ENCODE measurements at places on chromosomes 1 and 21. TPM values are rescaled to one million over a fixed set of nuclear protein-coding genes. Genes with fewer than 3 reads are reported as not detected.

- no peaks in the 10 kb centered on the region for H3K27me3 ChIP-seq
- peak overlapping the region; percentile 98 for H3K27ac ChIP-seq
- DNase-seq = no peak
- H3K4me1 ChIP-seq = peaks cover 18% of the 10 kb centered on the region
Measured at GRCh38 chr1:26890467-26890796, 349 bp upstream of the GPN2 start.

- H3K4me3 ChIP-seq = no peak overlapping the region
- no peak overlapping the region for H3K27ac ChIP-seq
- H3K36me3 ChIP-seq = peaks cover 35% of the 10 kb centered on the region
- H3K27me3 ChIP-seq = no peaks in the 10 kb centered on the region
- DNase-seq = no peak
Measured at GRCh38 chr1:6054596-6054995, 8.9 kb downstream of the KCNAB2 start.

DNA sequence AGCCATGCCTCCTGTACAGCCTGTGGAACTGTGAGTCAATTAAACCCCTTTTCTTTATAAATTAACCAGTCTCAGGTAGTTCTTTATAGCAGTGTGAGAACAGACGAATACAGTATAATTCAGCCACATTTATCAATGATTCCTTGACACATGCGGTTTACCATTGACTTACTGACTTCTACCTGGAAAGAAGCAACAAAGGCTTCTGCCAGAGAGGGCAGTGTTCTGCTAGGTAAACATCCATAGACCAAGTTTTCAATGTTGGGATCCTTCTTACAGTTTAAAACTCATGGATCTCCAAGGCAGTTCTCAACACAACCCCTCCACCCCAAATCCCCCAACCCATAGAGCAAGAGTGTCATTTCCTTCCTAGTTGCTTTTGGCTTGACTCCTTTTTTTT lies 150.6 kb downstream of the ZNF648 start:
- no peak overlapping the region for H3K4me3 ChIP-seq
- no peaks in the 10 kb centered on the region for H3K4me1 ChIP-seq
- H3K27ac ChIP-seq = no peak overlapping the region
- DNase-seq = no peak

DNA sequence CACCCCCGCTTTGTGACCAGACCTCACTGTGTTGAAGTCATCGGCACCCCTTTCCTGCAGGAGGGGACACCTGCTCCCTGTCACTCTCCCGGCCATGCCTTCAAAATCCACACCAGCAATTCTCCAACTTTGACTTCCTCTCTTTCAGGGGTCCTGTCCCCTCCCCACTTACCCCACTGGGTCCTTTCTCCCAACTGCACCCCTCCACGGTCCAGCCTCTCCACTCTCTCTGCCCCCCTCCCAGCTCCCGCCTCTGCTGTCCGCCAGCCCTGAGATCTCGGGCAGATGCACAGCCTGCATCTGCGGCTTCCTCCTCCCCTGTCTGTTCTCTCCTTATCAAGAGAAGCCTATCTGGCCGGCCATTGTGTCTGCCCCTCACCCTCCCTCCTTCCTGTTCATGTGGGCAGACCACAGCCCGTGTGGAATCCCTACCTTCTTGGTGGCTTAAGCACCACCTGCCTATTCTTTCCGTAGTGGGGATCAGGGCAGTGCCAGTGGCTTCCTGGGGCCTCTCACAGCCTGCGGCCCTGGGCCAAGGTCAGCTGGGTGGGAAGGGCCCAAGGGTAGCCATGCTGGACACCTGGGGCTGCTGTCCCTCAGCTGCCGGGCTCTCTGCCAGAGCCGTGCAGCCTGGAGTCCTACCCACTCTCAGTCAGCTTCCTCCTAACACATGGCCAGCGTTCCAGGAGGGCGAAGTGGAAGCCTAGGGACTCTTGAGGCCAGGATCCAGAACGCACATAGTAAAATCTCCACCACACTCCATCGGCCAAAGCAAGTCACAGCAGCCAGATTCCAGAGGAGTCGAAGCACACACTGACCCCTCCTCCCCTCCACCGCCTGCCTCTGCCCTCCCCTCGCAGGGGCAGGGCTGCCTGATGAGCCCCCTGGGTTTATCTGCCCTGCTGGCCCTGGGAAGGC lies 5.1 kb upstream of the HES4 start:
- H3K27ac ChIP-seq = peak overlapping the region; percentile 31
- peaks cover 19% of the 10 kb centered on the region for H3K4me1 ChIP-seq
- H3K27me3 ChIP-seq = peaks cover 13% of the 10 kb centered on the region
- H3K36me3 ChIP-seq = no peaks in the 10 kb centered on the region

GRCh38 chr1:32972814-32973428 lies 8.3 kb upstream of the RNF19B start:
- H3K27ac ChIP-seq = no peak overlapping the region
- H3K4me3 ChIP-seq = peak overlapping the region; percentile 69
- H3K36me3 ChIP-seq = no peaks in the 10 kb centered on the region
- H3K27me3 ChIP-seq = peaks cover 25% of the 10 kb centered on the region
- peaks cover 9% of the 10 kb centered on the region for H3K4me1 ChIP-seq
- DNase-seq = no peak

DNA sequence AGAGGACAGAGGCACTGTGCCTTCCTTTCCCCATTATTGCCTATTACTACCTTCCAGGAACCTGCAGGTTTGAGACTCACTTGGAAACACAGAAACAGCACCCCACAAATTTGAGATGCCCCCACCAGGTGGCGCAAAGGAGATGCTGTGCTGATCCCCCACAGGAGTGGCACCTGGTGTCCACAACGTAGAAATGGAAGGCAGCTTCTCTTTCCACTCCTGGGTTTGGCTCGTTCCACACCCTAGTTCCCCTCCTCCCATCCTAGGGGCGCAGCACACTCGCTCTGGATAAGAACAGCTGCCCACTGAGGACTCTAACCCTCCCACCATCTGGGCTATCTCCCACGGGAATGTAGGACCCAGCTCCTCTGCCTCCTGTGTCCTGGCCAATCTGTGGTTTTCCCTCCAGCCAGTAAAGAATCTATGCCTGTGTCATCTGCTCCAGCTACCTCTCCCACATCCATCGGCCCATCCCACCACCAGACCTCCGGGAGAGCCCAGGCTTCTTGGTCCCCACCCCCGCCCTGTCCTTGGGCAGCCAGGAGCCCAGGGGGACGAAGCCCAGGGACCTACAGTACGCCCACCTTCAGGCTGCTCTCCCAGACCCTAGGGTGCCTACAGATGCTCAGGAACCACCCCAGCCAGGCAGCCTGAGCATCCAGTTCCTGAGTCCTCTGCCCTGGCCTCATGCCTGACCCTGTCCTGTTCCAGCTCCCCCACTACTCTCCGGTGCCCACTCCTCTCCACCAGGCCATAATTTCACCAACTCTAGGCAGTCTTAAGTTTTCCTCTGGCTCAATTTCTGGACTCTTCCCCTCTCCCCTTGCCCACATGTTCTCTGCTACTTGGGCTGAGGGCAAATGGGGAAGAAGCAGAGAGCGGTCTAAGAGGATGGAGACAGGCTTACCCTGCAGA lies 549 bp downstream of the THBS3 start:
- peak overlapping the region; percentile 99 for H3K27ac ChIP-seq
- H3K27me3 ChIP-seq = no peaks in the 10 kb centered on the region
- no peaks in the 10 kb centered on the region for H3K36me3 ChIP-seq
- H3K4me1 ChIP-seq = peaks cover 22% of the 10 kb centered on the region

GRCh38 chr1:94271373-94271772 lies 34.0 kb upstream of the ARHGAP29 start:
- H3K4me3 ChIP-seq = no peak overlapping the region
- H3K27me3 ChIP-seq = peaks cover 11% of the 10 kb centered on the region
- DNase-seq = no peak
- no peaks in the 10 kb centered on the region for H3K4me1 ChIP-seq

DNA sequence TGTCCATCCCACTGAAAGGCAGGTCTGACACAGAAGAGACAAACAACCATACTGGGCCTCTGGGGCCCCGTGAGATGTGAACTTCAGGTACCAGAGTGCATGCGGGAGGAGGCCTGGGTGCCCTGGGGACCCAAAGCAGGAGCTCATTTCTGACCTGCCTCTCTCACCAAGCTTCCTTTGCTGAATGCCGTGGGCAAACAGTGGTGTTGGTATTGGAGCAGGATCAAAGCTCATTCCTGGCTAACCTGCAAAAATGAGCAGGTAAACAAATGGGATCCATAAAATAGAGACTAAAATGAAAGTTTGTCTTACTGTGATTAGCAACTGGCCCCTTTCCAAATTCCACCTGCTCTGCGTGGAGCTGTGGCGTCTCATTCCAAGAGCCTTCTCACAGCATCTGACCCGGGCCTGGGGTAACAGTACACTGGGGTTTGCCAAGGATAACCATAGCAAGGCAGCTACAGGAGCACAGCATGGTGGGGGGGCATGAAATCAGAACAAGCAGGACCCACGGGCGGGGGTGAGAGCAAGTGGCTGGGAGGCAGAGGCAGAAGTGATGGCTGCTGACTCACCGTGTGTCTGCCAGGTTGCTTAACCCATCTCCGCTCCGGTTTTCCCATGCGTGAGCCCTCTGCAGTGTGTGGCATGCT lies 103.6 kb downstream of the KIF26B start:
- DNase-seq = no peak
- H3K27ac ChIP-seq = no peak overlapping the region
- H3K27me3 ChIP-seq = peaks cover 8% of the 10 kb centered on the region
- no peaks in the 10 kb centered on the region for H3K4me1 ChIP-seq

DNA sequence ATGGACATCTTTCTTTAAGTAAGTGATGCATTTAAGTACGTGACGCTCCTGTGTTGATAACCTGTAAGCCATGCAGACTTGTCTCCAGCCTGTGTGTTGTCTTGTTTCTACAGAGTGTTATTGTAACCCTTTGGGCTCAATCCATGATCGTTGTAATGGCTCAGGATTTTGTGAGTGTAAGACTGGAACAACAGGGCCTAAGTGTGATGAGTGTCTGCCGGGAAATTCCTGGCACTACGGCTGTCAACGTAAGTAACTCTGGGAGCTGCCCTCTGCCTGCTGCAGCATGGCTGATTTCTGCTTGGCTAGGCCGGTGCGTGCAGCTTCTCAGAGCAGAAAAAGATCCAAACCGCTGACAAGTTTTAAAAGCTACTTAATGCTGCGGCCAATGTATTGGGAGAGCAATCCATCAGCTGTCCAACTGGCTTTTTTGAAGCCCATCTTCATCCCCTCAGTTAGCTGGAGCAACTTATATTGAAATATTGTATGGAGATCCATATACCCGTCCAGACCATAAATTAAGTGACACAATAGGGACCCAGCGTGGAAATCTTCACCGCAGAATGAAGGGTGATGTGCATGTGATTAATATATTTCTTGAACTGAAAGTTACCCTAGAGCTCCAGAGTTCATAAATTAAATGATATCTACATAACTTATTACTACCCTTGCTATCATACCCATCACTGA lies 295.9 kb downstream of the NTNG1 start:
- no peak overlapping the region for H3K4me3 ChIP-seq
- no peaks in the 10 kb centered on the region for H3K36me3 ChIP-seq
- no peak overlapping the region for H3K27ac ChIP-seq
- DNase-seq = no peak

GRCh38 chr1:43448955-43449707 lies 4.6 kb downstream of the HYI start:
- peaks cover 19% of the 10 kb centered on the region for H3K4me1 ChIP-seq
- peaks cover 58% of the 10 kb centered on the region for H3K36me3 ChIP-seq
- peak overlapping the region; percentile 67 for H3K4me3 ChIP-seq
- H3K27me3 ChIP-seq = no peaks in the 10 kb centered on the region

GRCh38 chr21:45994759-45995685 lies 13.5 kb downstream of the COL6A1 start:
- H3K27ac ChIP-seq = no peak overlapping the region
- no peaks in the 10 kb centered on the region for H3K27me3 ChIP-seq
- H3K36me3 ChIP-seq = no peaks in the 10 kb centered on the region
- DNase-seq = no peak

GRCh38 chr1:180167721-180168467 lies 13.2 kb downstream of the QSOX1 start:
- H3K27me3 ChIP-seq = no peaks in the 10 kb centered on the region
- DNase-seq = no peak
- H3K27ac ChIP-seq = no peak overlapping the region
- H3K36me3 ChIP-seq = no peaks in the 10 kb centered on the region
- H3K4me3 ChIP-seq = no peak overlapping the region

GRCh38 chr1:58451560-58452191 lies 94.8 kb downstream of the OMA1 start:
- H3K27me3 ChIP-seq = no peaks in the 10 kb centered on the region
- no peak overlapping the region for H3K4me3 ChIP-seq
- H3K4me1 ChIP-seq = no peaks in the 10 kb centered on the region
- H3K36me3 ChIP-seq = no peaks in the 10 kb centered on the region
- no peak overlapping the region for H3K27ac ChIP-seq

DNA sequence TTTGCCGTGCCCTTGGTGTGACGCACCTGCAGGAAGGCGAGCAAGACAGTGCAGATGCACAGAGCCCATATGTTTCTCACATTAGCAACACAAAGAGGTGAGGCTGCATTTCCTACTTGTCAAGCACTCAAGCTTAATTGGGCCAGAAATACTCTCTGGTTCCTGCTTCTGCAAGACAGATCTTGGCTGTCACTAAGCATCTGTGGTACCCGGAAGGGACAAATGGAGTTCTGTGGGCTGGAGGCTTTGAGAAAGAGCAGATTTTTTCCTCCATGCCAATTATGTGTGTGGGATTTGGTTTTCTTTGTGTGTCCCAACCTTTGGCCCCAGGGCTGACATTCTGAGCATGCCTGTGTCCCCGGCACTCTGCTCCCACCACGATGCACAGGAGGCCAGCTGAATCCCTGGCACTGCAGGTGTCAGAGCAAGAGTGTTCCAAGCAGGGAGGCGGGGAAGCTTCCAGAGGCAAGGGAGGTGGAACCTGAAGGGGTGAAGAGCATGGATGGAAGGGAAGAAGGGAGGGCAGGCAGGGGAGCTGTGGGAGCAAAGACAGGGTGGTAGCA lies 52.0 kb upstream of the STUM start:
- no peaks in the 10 kb centered on the region for H3K27me3 ChIP-seq
- no peak overlapping the region for H3K27ac ChIP-seq
- DNase-seq = no peak
- H3K36me3 ChIP-seq = no peaks in the 10 kb centered on the region
- H3K4me1 ChIP-seq = peaks cover 3% of the 10 kb centered on the region

GRCh38 chr1:88490676-88491075 lies 193.4 kb upstream of the PKN2 start:
- no peaks in the 10 kb centered on the region for H3K36me3 ChIP-seq
- no peak overlapping the region for H3K4me3 ChIP-seq

DNA sequence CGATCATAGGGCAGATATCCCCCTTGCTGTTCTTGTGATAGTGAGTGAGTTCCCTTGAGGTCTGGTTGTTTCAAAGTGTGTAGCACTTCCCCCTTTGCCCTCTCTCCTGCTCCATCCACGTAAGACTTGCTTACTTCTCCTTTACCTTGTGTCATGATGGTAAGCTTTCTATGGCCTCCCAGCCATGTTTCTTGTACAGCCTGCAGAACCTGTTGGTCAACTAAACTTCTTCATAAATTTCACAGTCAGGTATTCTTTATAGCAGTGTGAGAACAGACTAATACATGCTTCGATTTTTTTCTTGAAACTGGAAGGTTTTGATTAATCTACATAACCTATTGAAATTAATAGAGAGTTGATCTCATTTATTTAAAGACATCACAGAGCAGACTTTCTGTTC lies 302.5 kb upstream of the PBX1 start:
- no peak overlapping the region for H3K4me3 ChIP-seq
- no peaks in the 10 kb centered on the region for H3K4me1 ChIP-seq
- DNase-seq = no peak
- H3K36me3 ChIP-seq = no peaks in the 10 kb centered on the region
- no peak overlapping the region for H3K27ac ChIP-seq
- H3K27me3 ChIP-seq = no peaks in the 10 kb centered on the region

Gene NUDT4B
- total RNA-seq = not detected

Gene TMEM125
- not detected for total RNA-seq

Gene RSPO1
- not detected for total RNA-seq

Gene DYNLT4
- 2.1 TPM for total RNA-seq

Gene PLD5
- not detected for total RNA-seq

Gene FAM72C
- not detected for total RNA-seq

Gene TRAF5
- total RNA-seq = 72.4 TPM
